Hepatocyte (in vitro differentiated cells): ENCODE measurements at places on chromosomes 16 and 17. TPM values are rescaled to one million over a fixed set of nuclear protein-coding genes. Genes with fewer than 3 reads are reported as not detected.

Gene MCRIP1
- 118 and 138 TPM in 2 replicates for polyA plus RNA-seq

Gene UNC45B
- polyA plus RNA-seq: not detected in 2 replicates

Gene CHST4
- polyA plus RNA-seq: 0.06 TPM in 1 of 2 replicates, not detected in the other

Gene CTRB2
- polyA plus RNA-seq: 0.44 TPM in 1 of 2 replicates, not detected in the other

Gene ZNF423
- 9.6 and 11.3 TPM in 2 replicates for polyA plus RNA-seq

Gene CES3
- polyA plus RNA-seq: 3.4 and 3.8 TPM in 2 replicates

Gene IRX6
- not detected in 2 replicates for polyA plus RNA-seq

Gene CEP131
- 10.1 and 14.7 TPM in 2 replicates for polyA plus RNA-seq

Gene CCL16
- not detected in 2 replicates for polyA plus RNA-seq

Gene CFAP97D1
- polyA plus RNA-seq: not detected in 2 replicates

Gene CREBBP
- 31.5 and 32.7 TPM in 2 replicates for polyA plus RNA-seq

Gene CDH1
- 105 and 131 TPM in 2 replicates for polyA plus RNA-seq

Gene RASD1
- 44.8 and 46.9 TPM in 2 replicates for polyA plus RNA-seq

Gene GNG13
- polyA plus RNA-seq: not detected in 2 replicates

Gene KDM6B
- polyA plus RNA-seq: 10.2 and 11.3 TPM in 2 replicates

Gene LHX1
- polyA plus RNA-seq: 0.35 TPM in 1 of 2 replicates, not detected in the other

Gene AIPL1
- not detected in 2 replicates for polyA plus RNA-seq

Gene RHBDL1
- polyA plus RNA-seq: 4.2 and 8.1 TPM in 2 replicates

Gene USP43
- 3.6 and 5.5 TPM in 2 replicates for polyA plus RNA-seq

Gene MYH2
- polyA plus RNA-seq: not detected in 2 replicates

Gene CES5A
- not detected in 2 replicates for polyA plus RNA-seq

Gene ABCC6
- polyA plus RNA-seq: 42.1 and 46.8 TPM in 2 replicates

Gene MYCBPAP
- 0.70 and 1.2 TPM in 2 replicates for polyA plus RNA-seq

Gene KRT24
- 4.5 and 5.8 TPM in 2 replicates for polyA plus RNA-seq

Gene SLC52A1
- 0.16 TPM in 1 of 2 replicates, not detected in the other for polyA plus RNA-seq

Gene GP2
- 17.2 and 34.6 TPM in 2 replicates for polyA plus RNA-seq

Gene CCNF
- polyA plus RNA-seq: 4.3 and 6.5 TPM in 2 replicates

Gene MYH11
- polyA plus RNA-seq: 0.59 and 3.8 TPM in 2 replicates

Gene CACNG3
- not detected in 2 replicates for polyA plus RNA-seq

Gene EPOP
- 0.37 and 0.45 TPM in 2 replicates for polyA plus RNA-seq

Gene CLDN6
- 568 and 574 TPM in 2 replicates for polyA plus RNA-seq

Gene TPSD1
- not detected in 2 replicates for polyA plus RNA-seq

Gene TMEM220
- polyA plus RNA-seq: 30.0 and 32.4 TPM in 2 replicates

Gene CCL1
- not detected in 2 replicates for polyA plus RNA-seq

Gene BCL6B
- 0.95 and 1.1 TPM in 2 replicates for polyA plus RNA-seq

Gene TOM1L1
- 31.5 and 36.9 TPM in 2 replicates for polyA plus RNA-seq
